Muscle of leg (tissue), 16 donors: ENCODE measurements at places on chromosomes 3 and 15. TPM values are rescaled to one million over a fixed set of nuclear protein-coding genes. Genes with fewer than 3 reads are reported as not detected.
A peak's percentile ranks its signal among the peaks of the same experiment; 100 is the strongest.

- DNase-seq, result peak; percentile 44
These were observed 38.5 kb downstream of the HMCES start for GRCh38 chr3:129317014-129317771.

- no peak for DNase-seq
These were observed 2.5 kb upstream of the FANCD2 start for GRCh38 chr3:10023587-10024310.

DNA sequence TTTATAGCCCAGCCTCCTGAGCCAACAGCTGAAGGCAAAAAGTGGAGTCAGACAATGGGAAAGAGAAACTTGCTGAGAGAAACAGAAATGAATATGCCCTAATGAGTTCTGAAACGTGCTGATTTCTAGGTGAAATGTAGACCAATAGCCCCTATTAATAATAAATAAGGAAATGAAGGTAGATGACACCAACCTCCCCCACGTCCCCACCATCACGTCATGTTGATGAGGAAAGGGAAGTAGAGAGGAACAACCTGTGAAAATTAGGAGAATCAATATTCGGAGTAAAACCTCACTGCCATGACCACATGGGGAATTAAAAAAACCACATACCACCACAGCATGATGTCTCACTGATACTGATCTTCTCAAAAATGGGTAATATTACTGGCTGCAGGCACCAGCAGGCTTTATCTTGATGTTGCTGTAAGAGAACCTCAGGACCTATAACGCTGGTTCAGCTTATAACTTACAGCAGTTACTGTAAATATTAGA is 64.0 kb downstream of the KAT2B start:
- DNase-seq, result no peak

DNA sequence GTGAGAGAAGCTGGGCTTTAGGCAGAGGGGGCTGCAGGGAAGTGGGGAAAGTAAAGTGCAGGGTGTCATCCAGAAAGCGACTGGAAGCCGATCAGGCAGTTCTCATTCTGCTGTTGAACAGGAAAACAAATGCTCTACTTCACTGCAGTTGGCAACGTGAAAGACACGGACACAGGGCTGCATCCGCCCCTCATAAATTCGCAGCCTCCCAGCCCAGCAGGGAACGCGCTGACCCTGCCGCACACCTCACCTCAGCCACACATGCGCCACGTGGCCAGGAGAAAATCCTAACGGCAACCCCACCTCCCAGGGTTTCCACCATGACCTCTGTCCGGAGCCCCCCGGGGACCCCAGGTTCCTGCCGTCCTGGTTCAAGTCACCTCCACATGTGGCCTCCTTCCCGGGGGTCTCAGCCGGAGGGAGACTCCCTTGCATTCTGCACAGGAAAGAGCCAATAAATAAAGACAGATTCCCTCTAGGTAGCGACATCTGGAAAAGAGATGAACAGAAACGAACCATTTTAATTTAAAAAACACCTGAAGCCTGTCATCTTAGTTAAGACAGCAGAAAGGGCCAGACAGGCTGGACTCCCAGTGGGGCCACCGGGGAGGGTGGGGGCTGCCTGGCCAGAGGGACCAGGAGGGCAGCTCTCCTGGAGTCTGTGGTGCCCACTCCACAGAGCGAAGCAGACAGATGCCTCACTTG is 118.7 kb downstream of the TMEM266 start:
- peak; percentile 86 for DNase-seq

DNA sequence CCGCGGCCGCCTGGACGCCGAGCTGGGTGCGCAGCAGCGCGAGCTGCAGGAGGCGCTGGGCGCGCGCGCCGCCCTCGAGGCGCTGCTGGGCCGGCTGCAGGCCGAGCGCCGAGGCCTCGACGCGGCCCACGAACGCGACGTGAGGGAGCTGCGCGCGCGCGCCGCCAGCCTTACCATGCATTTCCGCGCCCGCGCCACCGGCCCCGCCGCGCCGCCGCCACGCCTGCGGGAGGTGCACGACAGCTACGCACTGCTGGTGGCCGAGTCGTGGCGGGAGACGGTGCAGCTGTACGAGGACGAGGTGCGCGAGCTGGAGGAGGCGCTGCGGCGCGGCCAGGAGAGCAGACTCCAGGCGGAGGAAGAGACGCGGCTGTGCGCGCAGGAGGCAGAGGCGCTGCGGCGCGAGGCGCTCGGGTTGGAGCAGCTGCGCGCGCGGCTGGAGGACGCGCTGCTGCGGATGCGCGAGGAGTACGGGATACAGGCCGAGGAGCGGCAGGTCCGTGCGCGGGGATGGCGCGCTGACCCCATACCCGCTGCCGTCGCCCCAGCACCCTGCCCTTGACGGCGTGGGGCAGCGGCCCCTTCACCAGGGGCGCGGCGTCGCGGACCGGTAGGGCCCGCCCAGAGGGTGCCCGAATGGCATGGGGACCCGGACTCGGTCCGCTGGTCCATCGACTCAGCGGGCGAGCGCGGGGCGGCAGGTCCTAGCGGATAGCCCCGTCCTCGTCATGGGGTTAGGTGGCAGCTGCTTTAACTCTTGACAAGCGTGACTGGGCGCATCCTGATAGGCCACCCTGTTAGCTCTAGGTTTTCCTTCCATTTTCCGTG is 848 bp downstream of the SYNM start:
- DNase-seq, result peak; percentile 80

DNA sequence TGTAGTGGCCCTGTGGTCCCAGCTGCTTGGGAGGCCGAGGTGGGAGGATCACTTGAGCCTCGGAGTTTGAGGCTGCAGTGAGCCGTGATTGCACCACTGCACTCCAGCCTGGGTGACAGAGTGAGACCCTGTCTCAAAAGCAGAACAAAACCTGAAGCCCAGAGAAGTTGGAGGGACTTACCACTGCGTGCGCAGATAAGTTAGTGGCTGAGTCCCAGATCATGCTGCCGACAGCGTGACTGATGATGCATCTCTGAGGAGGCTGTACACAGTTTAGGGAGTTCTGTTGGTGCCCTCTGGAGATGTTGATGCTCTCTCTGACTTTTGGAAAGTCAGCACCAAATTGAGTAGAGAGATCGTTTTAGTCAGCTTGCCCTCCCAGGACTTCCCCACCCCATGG is 15.8 kb upstream of the ABTB1 start:
- no peak for DNase-seq

NTRK3 gene
- polyA plus RNA-seq, result 3.2 TPM

MUC13 gene
- polyA plus RNA-seq, result 0.14 TPM
